ENCODE measurements at places on chromosomes 12 and 14.

DNA sequence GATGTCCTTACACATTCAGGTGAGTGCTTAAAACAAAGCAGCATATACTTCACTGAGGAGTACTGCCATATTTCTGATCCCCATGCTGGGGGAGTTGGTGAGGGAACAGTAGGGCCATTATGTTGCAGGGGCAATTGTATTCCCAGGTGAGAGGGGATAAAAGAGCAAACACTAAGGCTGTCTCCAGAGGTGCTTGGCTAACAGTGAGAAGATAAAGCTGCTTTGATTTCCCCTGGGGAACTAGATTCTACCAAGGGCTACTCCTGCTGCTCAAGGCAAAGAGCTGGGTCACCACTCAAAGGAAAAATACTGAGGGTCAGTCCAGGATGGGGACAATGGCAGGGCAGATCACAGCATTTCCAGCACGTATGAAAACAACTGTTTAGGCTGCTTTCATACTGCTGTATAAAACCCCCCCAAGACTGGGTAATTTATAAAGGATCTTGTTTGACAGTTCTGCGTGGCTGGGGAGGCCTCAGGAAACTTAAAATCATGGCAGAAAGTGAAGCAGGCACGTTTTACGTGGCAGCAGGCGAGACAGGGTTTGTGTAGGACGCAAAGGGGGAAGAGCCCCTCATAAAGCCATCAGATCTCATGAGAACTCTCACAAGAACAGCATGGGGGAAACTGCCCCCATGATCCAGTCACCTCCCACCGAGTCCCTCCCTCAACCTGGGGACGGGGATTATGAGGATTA lies 47.8 kb upstream of the OR5AU1 start:
- DNase-seq: no peak

DNA sequence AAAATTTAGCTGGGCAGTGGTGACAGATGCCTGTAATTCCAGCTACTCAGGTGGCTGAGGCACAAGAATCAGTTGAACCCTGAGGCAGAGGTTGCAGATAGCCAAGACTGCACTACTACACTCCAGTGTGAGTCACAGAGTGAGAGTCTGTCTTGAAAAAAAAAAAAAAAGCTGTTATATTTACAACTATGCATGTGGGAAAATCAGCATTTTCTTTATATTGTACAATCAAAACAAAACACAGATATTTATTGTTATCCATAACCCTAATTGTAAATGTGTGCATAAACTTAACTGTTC lies 12.5 kb downstream of the C1R start:
- DNase-seq: no peak

DNA sequence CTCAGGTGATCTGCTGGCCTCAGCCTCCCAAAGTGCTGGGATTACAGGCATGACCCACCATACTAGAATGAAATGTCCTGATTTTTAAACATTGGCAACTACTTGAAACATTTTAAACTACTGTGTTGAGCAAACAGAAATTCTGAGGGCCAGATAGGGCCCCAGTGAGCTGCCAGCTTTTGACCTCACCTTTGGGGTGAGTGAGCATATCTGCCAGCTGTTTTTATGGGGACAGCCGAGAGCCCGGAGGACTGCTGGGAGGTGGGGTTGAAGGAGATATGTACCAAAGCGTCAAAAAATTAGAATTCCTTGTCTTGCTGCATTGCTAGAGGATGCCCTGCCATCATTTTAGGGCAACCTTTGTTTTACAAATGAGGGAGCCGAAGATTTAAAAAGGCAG lies 2.7 kb downstream of the GSTZ1 start:
- DNase-seq: no peak

GRCh38 chr12:10243818-10244520 lies 31.3 kb downstream of the GABARAPL1 start:
- no peak for DNase-seq

DNA sequence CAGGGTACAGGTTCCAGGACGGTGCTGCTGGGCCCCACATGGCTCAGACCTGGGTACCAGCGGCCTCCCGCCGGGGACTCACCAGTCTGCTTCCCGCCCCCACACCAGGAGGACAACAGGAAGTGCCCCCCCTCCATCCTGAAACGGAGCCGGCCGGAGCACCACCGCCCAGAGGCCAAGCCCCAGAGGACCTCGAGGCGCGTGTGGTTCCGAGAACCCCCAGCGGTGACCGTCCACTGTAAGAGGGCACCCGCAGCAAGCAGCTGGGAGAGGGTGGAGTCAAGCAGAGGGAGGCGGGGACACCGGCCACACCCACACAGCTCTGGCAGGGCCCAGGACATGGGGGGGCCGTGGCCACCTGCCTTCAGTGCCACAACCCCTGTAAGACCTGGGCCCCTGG lies 8.1 kb downstream of the C14orf180 start:
- DNase-seq: no peak

GRCh38 chr12:92537290-92537960 lies 165.4 kb upstream of the PLEKHG7 start:
- DNase-seq: no peak

DNA sequence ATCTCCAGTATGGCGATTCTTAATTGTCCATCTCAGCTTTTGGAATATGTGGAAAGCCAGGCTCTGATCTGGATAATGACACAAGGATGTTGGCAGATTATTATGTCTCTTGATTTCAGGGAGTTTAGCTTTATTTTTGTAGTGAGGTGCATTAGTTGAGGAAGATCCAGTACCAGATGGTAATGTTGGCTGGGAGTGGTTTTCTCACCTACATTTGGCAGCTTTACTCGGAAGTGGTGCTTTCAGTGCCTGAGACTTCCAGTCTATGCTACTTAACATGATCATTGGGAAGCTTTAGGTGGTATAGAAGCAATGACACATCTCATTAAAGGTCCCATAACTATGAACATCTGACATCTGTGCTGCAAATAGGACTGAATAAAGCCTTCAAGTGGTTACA lies 7.5 kb downstream of the SLC15A5 start:
- no peak for DNase-seq

DNA sequence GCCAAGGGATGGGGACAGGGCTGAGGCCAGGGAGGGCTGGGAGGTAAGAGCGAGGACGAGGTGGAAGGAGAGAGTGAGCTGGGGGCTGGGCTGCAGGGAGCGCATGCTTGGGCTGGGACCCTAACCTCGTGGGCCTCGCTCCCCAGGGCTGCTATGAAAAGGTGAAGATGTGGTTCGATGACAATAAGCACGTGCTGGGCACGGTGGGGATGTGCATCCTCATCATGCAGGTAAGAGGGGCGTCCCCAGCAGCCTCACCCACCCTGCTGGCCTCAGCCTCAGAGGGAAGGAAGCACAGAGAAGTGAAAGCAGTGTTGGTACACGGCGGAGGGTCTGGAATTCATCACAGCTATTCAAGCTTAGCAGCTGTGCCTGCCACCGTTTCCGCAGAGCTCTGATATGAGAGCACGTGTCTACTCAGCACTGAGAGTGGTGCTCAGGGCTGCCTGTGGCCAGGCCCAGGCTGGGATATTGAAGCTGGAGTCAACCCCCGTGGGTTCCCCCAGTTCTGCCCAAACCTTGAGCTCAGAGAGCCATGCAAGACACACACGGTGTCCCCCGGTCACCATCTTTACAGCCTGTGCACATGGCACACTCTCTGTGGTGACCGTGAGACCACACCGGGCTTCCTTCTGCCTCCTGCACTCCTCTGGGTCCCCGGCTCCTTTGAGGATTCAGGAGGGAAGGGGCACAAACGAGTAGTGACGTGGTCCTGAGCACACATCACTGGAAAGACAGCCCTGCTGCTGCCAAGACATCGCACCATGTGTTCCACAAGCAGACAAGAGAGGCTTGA lies 204.6 kb downstream of the TSPAN9 start:
- DNase-seq: no peak

- DNase-seq: no peak
Observed at GRCh38 chr12:68294251-68294650, 37.9 kb downstream of the MDM1 start.

GRCh38 chr12:93098077-93098476 lies 169.0 kb upstream of the EEA1 start:
- peak; percentile 91 for DNase-seq

DNA sequence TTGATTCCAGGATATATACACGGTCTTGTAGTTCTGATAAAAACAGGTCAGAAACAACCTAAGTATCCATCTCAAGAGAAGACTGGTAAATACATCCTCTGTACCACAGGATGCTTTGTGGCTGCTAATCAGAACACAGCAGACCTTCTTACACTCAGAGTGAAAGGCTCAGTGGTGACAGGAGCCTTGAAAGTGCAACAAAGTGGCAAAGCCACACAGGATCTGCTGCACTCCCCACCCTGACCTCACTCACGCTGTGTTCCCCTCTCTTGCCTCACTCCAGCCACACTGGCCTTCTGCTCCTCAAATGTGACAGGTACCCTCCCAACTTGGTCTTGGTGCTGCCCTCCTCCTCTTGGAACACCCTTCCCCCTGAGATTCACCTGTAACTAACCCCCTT lies 98.1 kb upstream of the GRIP1 start:
- peak; percentile 72 for DNase-seq

- DNase-seq: no peak
Observed at GRCh38 chr14:75724414-75725204, 63.6 kb downstream of the TTLL5 start.

DNA sequence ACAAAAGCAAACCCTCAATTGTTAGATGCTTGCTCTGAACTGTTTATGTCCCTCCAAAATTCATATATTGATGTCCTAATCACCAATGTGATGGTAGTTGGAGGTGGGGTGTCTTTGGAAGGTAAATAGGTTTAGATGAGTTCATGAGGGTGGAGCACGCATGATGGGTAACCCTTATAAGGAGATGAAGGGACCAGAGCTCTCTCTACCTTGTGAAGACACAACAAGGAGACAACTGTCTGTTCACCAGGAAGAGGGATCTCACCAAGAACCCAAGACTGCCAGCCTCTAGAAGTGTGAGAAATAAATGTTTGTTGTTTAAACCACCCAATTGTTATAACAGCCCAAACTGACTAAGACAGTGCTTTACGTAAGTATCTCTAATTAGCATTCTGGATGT lies 27.0 kb downstream of the DHRS2 start:
- DNase-seq: no peak

- DNase-seq: no peak
Observed at GRCh38 chr14:74238974-74239847, at the start of gene VSX2. VSX2 (plus strand) TSS chr14:74239449; CDS start chr14:74239562, 113 bp downstream.

DNA sequence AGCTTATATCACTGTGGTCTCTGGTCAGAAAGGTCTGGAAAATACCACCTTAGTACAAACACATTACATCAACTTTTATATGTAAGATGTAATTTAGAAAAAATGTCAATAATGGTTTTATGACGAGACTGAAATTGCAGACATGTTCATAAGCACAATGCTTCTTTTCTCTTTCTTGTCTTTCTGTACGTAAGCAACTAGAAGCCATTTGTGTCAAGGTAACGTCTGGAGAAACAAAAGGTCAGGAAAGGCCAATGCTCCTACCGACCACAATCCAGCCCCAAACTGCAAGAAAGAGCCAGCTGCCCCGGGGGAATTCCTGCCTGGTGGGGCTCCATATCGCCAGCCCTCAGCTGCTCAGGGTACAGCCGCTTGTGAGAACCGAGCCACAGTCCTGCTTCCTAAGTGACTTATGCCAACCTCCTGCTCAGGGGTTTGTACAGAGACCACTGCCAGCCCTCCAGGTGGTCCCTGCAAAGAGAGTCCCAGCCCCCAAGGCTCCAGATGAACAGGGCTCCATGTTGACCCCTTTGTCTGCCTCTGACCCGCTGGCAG lies 6.3 kb downstream of the ZNF839 start:
- no peak for DNase-seq

DNA sequence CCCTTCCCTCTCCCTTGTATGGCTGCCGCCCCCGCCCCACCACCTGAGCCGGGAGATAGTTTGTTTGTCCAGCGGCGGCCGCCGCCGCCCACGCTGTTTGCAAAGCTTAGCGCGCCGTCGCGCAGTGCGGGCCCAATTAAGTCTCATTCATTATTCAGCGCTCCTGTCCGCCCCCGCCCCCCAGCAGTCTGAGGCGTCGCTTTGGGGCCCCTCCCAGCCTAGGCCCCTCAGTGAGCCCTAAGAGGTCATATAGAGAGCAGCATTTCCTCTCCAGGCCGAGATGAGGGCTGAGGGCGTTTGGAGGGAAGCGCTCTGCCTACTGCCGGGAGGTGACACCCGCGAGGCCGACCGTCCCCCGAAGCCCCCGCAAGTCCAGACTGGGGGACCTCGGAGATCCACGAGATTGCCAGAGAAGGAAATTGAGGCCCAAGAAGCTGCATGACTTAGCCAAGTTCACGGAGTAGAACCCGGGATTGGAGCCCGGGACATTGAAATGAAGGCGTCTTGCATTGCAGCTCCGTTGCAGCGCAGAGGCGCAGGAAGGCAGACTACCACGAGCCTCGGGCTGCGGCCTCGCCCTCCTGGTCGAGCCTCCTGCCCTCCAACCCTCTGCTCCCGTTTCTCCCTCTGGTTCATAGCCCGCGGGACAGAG lies at the start of gene DNAJC22:
TSS of gene DNAJC22 (plus strand) at position 230 of the 652 bp plus-strand sequence. CDS start 1,985 bp downstream, outside the sequence.
- DNase-seq: peak; percentile 43

DNA sequence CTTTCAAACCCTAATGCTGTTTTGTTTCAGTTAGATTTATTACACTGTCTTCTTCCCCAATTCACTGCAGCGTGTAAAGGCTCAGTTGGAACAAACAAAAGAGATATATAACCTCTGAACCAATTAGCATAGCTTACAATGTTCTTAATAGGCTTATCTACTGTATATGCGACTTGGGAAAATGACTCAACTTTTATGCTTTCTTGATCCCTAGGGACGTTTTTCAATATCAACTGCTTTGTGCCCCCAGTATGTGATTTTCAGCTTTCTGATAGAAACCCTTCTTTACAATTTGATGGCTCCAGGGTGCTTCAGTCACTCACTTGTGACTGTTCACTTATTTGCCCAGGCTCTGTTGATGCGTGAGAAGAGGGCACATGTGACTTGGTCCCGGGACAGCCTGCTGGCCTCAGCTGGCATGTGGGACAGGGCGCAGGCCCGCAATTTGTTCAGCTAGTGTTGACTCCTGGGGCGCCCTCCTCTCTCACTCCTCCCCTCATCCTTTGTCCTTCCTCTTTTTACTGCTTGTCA lies 107.1 kb downstream of the TMTC2 start:
- DNase-seq: no peak

GRCh38 chr14:68225321-68225720 lies 405.7 kb downstream of the RAD51B start:
- DNase-seq: no peak

- DNase-seq: no peak
Observed at GRCh38 chr14:93183596-93184317, 940 bp downstream of the MOAP1 start.

GRCh38 chr12:19970821-19971220 lies 397.5 kb upstream of the PDE3A start:
- no peak for DNase-seq

- DNase-seq: no peak
Observed at GRCh38 chr12:24201258-24201970, 251.9 kb upstream of the SOX5 start.

DNA sequence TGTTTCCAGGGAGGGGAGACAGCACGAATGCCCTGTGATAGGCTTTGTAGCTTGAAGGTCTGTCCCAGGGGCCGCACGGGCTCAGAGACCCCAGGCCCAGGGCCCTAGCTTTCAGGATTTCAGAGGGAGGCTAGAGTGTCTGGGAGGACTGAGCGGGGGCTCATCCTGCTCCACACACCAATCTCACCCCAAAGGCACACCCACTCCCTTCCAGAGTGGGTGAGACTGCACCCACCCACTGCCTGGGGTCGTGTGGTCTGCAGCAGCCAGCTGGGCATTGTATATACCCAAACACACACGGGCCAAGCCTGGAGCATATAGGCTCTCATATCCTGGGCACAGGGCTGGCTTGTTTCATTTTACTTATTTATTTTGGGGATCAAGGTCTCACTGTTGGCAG lies 5.8 kb upstream of the SLC25A47 start:
- DNase-seq: no peak

- no peak for DNase-seq
Observed at GRCh38 chr14:93952829-93953228, 23.5 kb downstream of the ASB2 start.

Data from activated naive CD4-positive, alpha-beta T cell treated with anti-CD3 and anti-CD28 coated beads for 36 hours (primary cell).